ENCODE measurements at places on chromosomes 4 and X.

GRCh38 chr4:87192145-87192919, 28.1 kb downstream of the KLHL8 start:
- no peak for DNase-seq

- no peak for DNase-seq
Observed at GRCh38 chr4:162681212-162681611, 485.5 kb downstream of the NAF1 start.

DNA sequence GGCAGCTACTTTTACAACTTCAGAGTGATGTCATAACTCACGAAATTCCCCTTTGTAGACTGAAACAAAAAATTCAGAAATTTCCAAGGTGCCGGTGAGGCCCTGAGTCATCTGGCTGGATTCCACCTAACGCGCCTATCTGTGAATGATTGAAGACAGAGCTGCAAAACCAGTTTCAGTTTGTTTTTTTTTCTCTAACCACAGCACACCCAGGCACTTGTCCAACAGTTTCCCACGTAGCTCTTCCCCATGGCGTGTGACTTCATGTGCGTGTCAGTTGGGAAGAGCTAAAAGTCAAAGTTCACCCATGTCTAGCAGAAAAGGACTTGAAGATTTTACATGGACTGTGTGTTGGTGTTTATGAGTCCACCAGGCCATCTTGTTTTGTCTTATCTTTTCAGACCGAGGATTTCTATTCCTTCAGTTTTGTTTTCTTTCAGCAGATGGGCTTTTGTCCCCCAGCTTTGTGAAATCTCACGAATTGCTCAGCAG, 16.4 kb downstream of the TCEANC start:
- no peak for DNase-seq

GRCh38 chr4:140893939-140894338, 137.8 kb upstream of the TBC1D9 start:
- no peak for DNase-seq

DNA sequence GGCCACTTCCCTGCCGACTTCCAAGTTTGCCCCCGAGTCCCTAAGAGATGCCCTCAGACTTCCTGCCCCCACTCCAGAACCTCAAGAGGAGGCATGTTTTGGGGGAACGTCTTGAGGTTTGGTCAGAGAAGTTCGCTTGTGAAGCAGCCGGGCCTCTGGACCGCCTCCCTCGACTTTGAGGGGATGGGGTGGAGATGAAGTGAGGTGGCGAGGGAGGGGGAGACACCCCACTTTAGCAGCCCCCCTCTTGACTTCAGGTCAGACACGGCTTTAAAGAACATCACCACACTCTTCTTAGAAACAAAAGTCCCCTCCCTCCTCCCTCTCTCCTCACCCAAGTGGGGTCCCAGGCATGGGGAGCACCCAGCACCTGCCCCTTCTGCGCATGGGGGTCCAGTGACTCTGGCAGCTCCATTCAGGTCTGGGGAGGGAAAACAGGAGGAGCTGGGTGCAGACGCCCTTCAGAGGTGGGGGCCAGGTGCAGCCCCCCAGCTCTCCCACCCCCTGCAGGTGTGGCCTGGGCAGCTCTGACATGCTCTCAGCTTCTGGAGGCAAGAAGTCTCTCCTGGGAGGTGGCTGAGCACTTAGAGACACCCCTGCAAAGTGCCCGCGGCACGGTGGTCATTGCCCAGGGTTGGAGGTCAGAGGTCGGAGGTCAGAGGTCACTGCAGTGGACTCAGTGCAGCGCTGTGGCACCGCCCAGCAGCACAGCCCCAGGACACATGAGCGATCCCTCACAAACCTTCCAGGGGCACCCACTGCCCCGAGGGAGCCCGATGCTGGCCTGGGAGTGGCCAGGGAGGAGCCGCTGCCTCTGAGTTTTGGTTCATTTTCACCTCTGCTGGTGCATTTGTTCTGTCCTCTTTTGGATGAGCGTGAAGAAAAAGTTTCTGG, 108.8 kb downstream of the CPZ start:
- no peak for DNase-seq

- no peak for DNase-seq
Observed at GRCh38 chrX:7059859-7060258, 87.7 kb upstream of the STS start.

- DNase-seq: no peak
Observed at GRCh38 chrX:134255555-134255954, 18.6 kb downstream of the CCDC160 start.

Measured in cortex of kidney (tissue), 1 donor.